ENCODE measurements at places on chromosomes 13 and 19.

DNA sequence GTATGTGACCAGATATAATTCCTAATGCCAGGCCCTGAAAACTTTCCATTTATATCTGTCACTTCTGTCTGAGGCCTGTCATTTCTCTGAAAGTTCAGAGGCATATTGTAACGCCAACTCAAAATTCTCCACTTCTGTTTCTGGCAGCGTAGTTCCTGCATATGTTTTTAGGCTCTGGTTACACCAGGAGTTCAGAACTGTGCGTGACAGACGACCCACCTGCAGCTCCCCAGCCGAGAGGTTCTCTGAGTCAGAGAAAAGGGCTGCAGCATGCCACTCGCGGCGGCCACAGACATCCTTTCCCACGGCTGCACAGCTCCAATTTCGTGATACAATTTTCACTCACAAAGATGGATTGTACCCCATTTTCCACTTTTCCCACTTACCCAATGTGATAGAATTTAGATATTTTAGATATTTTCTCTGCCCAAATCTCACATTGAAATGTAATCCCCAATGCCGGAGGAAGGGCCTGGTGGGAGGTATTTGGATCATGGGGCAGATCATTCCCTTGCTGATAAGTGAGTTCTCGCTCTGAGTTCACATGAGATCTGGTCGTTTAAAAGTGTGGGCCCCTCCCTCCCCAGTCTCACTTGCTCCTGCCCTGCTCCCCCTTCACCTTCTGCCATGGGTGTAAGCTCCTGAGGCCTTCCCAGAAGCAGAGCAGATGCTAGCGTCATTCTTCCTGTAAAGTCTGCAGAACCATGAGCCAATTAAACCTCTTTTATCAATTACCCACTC is 308.1 kb downstream of the LIG4 start:
- DNase-seq, result no peak

GRCh38 chr19:11130824-11131455 is 24.6 kb downstream of the SPC24 start:
- peak; percentile 80 for DNase-seq

DNA sequence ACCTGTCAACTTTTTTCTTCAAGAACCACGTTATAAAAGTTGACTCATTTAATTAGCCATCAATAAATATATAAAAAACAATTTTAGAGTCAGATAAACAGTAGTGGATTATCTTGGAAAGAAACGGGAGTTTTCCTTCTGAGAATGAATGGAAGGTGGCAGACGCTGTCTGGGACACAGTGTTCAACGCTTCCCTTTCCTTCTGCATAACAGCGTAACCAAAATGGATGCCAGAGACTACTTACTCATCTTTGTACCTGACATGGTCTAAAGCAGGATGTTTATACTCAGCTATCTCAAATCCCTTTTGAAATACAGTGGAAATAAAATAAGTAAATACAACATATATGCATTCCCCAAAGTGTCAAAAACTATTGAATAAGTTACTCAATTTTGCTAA is 195.2 kb downstream of the LHFPL6 start:
- DNase-seq, result no peak

DNA sequence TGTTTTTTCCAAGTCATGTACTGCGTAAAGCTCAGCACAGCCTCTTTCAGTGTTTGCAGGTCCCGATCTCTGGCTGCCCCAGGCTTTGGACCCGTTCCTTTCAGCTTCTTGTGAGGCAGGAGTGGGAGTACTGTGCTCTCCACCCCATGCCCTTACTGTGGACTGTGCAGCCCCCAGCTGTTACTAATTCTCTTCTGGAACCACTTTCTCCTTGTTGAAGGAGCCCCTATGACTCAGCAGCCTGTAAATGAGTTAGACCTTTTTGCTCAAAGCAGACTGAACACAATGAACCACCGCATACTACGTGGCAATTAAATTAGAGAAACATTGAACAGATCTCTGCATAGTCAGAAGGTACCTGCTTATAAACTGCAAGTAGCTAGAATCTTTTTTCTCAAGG is 39.0 kb downstream of the SERTM1 start:
- peak; percentile 39 for DNase-seq

DNA sequence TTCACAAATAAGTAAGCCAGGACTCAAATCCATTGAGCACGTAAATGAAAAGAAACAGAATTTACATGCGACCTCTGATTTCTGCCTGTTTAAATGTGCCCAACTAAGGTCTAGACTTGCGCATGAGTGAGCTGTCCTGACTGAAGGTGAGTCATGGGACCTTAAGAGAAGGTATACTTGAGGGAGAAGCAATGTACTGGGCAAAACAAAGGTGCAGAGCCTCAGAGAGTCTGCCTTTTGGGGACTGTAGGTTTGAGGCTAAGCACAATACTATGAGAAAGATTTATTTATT is 45.8 kb downstream of the UFM1 start:
- no peak for DNase-seq

- no peak for DNase-seq
Measured at GRCh38 chr19:38801359-38802095, 11.2 kb downstream of the LGALS4 start.

DNA sequence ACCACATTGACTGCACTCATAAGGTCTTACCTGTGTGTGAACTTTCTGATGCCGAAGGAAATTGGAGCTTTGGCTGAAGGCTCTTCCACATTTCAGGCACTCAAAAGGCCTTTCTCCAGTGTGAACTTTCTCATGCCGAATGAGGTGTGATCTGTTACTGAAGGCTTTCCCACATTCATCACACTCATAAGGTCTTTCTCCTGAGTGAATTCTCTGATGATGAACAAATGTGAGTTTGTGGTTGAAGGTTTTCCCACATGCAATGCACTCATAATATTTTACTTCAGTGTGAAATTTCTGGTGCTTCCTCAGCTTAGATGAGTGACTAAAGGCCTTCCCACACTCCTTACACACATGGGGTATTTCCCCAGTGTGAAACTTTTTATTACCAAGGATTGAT is 5.7 kb downstream of the ZNF132 start:
- no peak for DNase-seq

GRCh38 chr19:40523322-40524047 is 53.2 kb upstream of the SHKBP1 start:
- peak; percentile 37 for DNase-seq

GRCh38 chr13:112870051-112870331 is 99.0 kb upstream of the MCF2L start:
- no peak for DNase-seq

- peak; percentile 93 for DNase-seq
Measured at GRCh38 chr19:1383312-1384084, at the start of gene NDUFS7. Gene NDUFS7, plus strand, starts transcription at chr19:1383907. Its CDS starts 20 bp downstream, at chr19:1383927.

DNA sequence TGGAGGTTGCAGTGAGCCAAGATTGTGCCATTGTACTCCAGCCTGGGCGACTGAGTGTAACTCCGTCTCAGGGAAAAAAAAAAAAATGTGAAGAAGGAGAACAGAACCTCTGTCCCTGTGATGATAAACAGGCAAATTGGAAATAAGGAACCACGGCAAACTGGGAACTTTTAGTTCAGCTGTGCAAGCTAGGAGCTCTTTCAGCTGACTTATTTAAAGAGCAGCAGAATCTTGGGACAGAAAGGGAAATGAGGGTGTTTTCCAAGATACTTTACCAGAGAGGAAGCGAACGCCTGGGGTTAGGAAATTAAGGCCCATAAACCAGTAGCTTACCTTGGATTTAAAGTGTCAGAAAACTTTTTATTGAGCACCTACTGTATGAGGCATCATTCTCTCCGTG is 3.0 kb upstream of the UPF1 start:
- no peak for DNase-seq

- no peak for DNase-seq
Measured at GRCh38 chr13:44648392-44649103, 72.4 kb upstream of the TSC22D1 start.

DNA sequence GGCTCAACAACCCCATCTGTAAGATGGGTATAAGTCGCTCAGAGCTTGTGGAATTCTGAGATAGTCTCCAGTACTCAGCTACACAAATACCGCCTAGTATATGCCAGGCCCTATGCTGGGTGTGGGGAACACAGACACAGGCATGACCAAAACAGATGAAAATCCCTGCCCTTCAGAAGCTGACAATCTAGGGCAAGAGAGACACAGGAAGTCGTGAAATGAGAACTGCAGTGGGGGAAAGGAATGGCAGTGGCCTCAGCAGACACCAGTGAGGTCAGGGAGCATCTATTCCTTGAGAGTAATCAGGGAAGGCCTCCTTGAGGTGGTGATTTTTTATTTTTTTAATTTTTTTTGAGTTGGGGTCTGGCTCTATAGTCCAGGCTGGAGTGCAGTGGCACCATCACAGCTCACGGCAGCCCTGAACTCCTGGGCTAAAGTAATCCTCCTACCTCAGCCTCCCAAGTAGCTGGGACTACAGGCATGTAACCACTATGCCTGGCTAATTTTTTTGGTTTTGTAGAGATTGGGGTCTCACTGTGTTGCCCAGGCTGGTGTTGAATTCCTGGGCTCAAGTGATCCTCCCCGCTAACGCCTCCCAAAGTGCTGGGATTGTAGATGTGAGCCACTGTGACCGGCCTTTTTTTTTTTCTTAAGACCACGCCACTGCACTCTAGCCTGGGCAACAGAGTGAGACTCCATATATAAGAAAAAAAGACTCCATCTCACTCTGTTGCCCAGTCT is 3.2 kb downstream of the TMIGD2 start:
- no peak for DNase-seq

- no peak for DNase-seq
Measured at GRCh38 chr19:45924891-45925447, 10.4 kb upstream of the NANOS2 start.

Measured in right hindlimb (tissue), 1 donor.